ENCODE measurements at places on chromosomes 1 and 21.

DNA sequence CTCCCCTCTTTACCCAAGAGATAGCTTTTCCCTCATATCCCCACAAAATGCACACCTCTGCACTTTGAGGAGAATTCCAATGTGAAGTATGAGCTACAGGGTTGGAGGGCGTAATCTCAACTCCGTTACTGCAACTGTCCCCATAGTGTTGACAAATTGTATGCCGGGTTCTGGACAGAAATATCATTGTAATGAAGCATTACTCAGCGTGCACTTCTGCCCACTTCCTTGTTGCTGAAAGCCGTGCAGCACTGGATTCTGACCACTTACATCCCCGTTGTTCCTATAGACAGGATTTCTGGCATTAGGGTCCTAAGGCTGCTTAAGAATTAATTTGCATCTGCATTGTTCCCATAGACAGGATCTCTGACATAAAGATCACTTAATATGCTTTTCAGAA lies 205.6 kb downstream of the RHOU start:
- no peak overlapping the region for H3K27ac ChIP-seq
- no peak overlapping the region for H3K4me3 ChIP-seq
- no peaks in the 10 kb centered on the region for H3K4me1 ChIP-seq
- H3K27me3 ChIP-seq, result no peaks in the 10 kb centered on the region
- DNase-seq, result no peak

GRCh38 chr1:15206418-15207030 lies 40.5 kb upstream of the FHAD1 start:
- peaks cover 8% of the 10 kb centered on the region for H3K4me1 ChIP-seq
- H3K27ac ChIP-seq, result no peak overlapping the region
- no peaks in the 10 kb centered on the region for H3K36me3 ChIP-seq
- DNase-seq, result peak; percentile 50
- no peaks in the 10 kb centered on the region for H3K27me3 ChIP-seq

DNA sequence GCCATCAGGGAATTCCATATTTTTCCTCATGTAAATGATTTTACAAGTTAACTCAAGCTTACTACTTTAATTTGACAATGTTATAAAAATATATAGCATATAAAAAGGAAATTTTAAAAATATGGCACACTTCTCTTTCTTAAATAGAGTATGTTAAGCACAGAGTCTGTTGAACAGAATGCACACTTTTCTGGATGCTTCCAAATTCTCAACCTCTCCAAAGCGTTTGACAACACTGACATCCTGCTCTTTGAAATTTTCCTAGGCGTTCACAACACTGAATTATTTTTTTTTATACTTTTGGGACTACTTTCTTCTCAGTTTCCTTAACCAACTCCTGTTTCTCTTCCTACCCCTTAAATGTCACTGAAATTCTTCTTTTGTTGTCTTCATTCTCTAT lies 117.8 kb upstream of the PLXNA2 start:
- H3K27me3 ChIP-seq, result no peaks in the 10 kb centered on the region
- H3K36me3 ChIP-seq, result no peaks in the 10 kb centered on the region
- H3K4me3 ChIP-seq, result no peak overlapping the region
- no peak for DNase-seq

DNA sequence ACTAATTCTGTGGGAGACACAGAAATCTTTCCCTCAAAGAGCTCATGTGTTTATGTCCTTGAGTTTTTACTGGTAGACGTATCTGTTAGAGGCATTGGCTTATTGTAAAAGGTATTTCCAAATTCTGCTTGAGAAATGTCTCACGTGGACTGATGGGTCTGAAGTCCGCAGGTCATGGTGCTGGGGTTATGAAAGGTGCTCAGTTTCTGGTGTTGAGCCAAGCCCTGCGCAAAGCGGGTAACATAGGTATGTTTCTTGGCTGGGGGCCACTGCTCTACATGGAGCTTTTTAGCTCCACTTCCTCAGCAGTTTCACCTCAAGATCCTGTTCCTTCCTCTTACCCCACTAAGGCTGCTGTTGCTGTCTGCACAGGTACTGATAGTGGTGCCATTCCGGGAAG lies 10.8 kb downstream of the UTP25 start:
- H3K36me3 ChIP-seq, result peaks cover 22% of the 10 kb centered on the region
- H3K27ac ChIP-seq, result peak overlapping the region; percentile 85
- no peaks in the 10 kb centered on the region for H3K27me3 ChIP-seq
- H3K4me3 ChIP-seq, result no peak overlapping the region
- DNase-seq, result no peak
- H3K4me1 ChIP-seq, result peaks cover 35% of the 10 kb centered on the region

DNA sequence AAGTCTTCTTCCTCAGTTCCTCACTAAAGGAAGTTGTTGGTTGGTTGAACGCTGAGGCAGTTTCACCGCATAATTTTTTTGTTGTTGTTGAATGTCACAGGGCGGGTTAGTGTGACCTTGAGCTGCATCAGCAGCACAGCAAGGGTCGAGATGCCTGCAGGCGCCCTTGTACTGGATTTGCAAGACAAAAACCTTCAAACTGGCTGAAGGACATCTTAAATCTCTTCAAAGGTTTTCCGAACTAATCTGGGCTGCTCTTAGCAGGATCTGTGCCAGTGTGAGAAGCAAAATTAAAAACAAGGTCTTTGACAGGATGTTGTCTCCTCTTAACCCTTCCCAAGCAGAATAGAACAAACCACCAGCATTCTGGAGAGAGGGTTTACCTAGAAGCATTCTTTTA lies 59.4 kb downstream of the NRIP1 start:
- peak; percentile 22 for DNase-seq
- no peaks in the 10 kb centered on the region for H3K27me3 ChIP-seq
- peak overlapping the region; percentile 26 for H3K4me3 ChIP-seq
- peaks cover 10% of the 10 kb centered on the region for H3K4me1 ChIP-seq
- no peaks in the 10 kb centered on the region for H3K36me3 ChIP-seq

DNA sequence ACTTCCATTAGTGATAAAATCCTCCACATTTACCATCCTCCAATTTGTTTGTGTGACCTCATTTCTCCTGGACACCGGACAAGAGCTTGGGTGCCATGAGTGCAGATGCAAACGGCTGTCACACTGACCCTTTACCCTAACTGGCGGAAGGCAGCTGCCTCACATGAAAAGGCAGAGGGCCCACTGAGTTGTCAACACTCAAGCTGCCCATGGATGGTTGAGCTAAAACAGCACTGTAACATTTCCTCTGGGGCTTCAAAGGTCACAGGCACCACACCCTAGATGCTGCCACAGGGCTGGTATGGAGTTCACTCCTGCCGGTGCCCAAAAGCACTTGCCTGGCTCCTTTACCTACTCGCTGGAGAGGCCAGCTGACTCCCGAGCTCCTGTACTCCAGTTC lies 653.4 kb downstream of the KCNT2 start:
- H3K4me3 ChIP-seq, result no peak overlapping the region
- no peaks in the 10 kb centered on the region for H3K4me1 ChIP-seq
- H3K36me3 ChIP-seq, result no peaks in the 10 kb centered on the region
- H3K27me3 ChIP-seq, result no peaks in the 10 kb centered on the region

- H3K4me1 ChIP-seq, result no peaks in the 10 kb centered on the region
- no peaks in the 10 kb centered on the region for H3K36me3 ChIP-seq
- no peak overlapping the region for H3K4me3 ChIP-seq
- no peak for DNase-seq
- H3K27me3 ChIP-seq, result no peaks in the 10 kb centered on the region
- no peak overlapping the region for H3K27ac ChIP-seq
Observed at GRCh38 chr1:83762039-83762365, 236.9 kb downstream of the TTLL7 start.

DNA sequence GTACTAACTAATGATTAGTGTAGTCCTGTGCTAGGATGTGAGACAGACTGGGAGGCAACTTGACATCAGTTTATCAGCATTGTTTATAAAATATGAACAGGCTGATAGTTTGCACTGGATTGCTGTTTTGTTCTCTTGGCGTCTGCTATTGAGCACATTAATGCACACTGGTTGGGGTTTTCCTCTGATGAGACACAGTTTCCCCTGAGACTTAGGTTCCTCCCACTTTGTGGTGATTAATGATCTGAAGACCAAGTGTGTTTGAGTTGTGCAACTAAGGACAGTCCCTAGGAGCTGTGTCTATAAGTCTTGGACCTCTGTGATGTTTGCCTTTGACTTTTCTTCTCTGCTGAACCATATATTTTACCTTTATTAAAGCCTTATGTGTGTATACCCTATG lies 1015.4 kb downstream of the AMY1C start:
- no peaks in the 10 kb centered on the region for H3K27me3 ChIP-seq
- no peak overlapping the region for H3K27ac ChIP-seq
- no peak overlapping the region for H3K4me3 ChIP-seq
- no peaks in the 10 kb centered on the region for H3K36me3 ChIP-seq

GRCh38 chr1:1176931-1177330 lies 3.3 kb downstream of the TTLL10 start:
- H3K27me3 ChIP-seq, result peaks cover 26% of the 10 kb centered on the region
- no peaks in the 10 kb centered on the region for H3K4me1 ChIP-seq
- H3K27ac ChIP-seq, result no peak overlapping the region
- no peaks in the 10 kb centered on the region for H3K36me3 ChIP-seq
- no peak overlapping the region for H3K4me3 ChIP-seq

DNA sequence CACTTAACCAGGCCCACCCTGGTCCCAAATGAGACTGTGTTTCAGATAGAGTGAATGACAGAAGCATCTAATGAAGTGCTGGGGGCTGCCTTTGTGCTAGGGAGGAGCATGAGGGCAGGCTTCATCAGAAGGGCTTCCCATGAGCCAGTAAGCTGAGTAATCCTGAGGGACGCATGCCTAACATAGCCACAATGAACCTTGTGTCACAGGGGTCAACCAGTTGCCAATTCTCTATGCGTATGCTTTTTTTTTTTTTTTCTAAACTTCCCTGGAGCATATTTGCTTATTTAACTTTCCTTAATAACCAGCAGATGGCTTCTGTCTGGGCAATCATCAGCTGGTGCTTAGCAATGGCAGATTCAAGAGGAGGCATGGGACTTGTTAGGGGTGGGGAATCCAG lies 25.5 kb upstream of the CYP2J2 start:
- peaks cover 5% of the 10 kb centered on the region for H3K4me1 ChIP-seq
- DNase-seq, result peak; percentile 70

GRCh38 chr1:208943291-208943690 lies 640.2 kb upstream of the CAMK1G start:
- no peaks in the 10 kb centered on the region for H3K4me1 ChIP-seq
- H3K27me3 ChIP-seq, result no peaks in the 10 kb centered on the region
- H3K4me3 ChIP-seq, result no peak overlapping the region
- DNase-seq, result no peak

DNA sequence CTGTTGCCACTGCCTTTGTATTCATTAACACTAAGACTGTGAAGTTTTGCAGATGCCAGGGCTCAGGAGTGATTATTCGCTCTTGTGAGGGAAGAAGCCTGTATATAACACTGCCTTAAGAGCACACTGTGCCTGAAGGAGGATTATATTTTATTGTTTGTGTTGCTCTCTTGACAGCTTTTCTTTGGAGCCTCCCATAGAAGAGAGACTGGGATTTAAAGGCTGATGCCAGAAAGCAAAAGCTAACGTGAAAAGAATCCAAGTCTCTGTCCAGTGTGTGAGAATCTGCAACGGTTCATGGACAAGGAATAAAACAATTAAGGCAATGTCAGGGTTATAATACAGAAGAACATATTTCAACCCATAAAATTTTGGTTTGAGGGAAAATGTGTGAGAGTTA lies 316.8 kb downstream of the NFIA start:
- no peak overlapping the region for H3K4me3 ChIP-seq
- no peaks in the 10 kb centered on the region for H3K27me3 ChIP-seq
- no peak overlapping the region for H3K27ac ChIP-seq
- no peaks in the 10 kb centered on the region for H3K36me3 ChIP-seq

GRCh38 chr21:43354026-43354420 lies 72.9 kb downstream of the SIK1 start:
- H3K36me3 ChIP-seq, result no peaks in the 10 kb centered on the region
- no peaks in the 10 kb centered on the region for H3K4me1 ChIP-seq
- no peak overlapping the region for H3K4me3 ChIP-seq
- no peak for DNase-seq
- no peak overlapping the region for H3K27ac ChIP-seq
- no peaks in the 10 kb centered on the region for H3K27me3 ChIP-seq

DNA sequence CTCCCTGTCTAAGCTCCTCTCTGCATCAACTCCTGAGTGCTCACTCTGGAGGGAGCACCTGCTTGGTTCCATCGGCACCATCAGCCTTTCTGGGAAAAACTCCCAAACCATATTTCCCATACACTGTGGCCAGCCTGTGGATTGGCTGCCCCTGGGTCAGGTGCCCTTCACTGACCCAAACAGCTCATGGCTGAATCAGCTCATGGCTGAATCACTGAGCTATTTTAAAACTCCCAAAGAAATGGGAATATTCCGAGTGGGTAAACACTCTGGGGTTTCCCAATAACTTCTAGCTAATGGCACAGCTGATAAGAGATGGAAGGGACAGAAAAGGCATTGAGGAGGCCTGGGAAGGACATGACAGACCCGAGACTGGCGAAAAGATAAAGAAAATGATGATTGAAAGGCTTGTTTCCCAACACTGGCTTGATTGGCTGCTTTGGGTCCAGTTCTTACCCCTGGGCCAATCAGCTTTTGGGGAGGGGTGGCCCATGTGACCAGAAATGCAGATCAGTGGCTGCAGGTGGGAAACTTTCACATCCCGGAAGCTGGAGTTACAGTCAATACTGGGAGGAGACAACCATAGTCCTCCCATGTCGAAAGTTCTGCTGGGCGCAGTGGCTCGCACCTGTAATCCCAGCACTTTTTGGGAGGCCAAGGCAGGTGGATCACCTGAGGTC lies 37.3 kb upstream of the KAZN start:
- no peak overlapping the region for H3K4me3 ChIP-seq
- H3K27ac ChIP-seq, result no peak overlapping the region
- no peaks in the 10 kb centered on the region for H3K36me3 ChIP-seq
- peaks cover 2% of the 10 kb centered on the region for H3K27me3 ChIP-seq
- no peaks in the 10 kb centered on the region for H3K4me1 ChIP-seq

DNA sequence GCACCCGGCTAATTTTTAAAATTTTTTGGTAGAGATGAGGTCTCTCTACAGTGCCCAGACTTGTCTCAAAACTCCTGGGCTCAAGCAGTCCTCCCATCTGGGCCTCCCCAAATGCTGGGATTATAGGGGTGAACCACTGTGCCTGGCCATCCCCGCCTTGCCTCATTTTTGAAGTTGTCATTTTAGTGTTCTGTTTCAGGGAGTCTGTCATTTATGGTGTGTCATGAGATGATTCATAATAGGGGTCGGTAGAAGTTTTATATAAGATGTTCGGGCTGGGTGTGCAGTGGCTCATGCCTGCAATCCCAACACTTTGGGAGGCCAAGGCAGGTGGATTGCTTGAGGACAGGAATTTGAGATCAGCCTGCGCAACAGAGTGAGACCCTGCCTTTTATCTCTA lies 8.5 kb downstream of the PRCC start:
- no peak for DNase-seq
- H3K27me3 ChIP-seq, result no peaks in the 10 kb centered on the region
- no peak overlapping the region for H3K27ac ChIP-seq
- peaks cover under 1% of the 10 kb centered on the region for H3K4me1 ChIP-seq
- H3K4me3 ChIP-seq, result no peak overlapping the region

DNA sequence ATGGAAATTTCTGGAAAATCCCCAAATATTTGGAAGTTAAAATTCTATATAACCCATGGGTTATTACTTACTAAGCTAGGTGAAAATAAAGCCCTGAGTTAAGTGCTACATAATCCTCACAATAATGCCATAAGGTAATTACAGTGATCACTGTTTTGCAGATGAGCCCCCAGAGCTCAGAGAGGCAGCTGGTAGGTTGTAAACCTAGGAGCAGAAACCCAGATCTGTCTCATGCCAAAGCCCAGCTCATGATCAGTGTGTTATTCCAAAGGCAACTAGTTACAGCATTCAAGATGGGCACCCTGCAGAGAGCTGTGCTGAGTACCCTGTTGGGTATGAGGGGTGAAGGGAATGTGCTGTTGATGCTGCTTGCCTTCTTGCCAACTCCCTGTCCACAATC lies 10.8 kb upstream of the MYOG start:
- H3K36me3 ChIP-seq, result no peaks in the 10 kb centered on the region
- H3K4me1 ChIP-seq, result no peaks in the 10 kb centered on the region
- DNase-seq, result no peak

All from fibroblast of lung (primary cell).